ENCODE measurements at places on chromosomes 6 and 20.

DNA sequence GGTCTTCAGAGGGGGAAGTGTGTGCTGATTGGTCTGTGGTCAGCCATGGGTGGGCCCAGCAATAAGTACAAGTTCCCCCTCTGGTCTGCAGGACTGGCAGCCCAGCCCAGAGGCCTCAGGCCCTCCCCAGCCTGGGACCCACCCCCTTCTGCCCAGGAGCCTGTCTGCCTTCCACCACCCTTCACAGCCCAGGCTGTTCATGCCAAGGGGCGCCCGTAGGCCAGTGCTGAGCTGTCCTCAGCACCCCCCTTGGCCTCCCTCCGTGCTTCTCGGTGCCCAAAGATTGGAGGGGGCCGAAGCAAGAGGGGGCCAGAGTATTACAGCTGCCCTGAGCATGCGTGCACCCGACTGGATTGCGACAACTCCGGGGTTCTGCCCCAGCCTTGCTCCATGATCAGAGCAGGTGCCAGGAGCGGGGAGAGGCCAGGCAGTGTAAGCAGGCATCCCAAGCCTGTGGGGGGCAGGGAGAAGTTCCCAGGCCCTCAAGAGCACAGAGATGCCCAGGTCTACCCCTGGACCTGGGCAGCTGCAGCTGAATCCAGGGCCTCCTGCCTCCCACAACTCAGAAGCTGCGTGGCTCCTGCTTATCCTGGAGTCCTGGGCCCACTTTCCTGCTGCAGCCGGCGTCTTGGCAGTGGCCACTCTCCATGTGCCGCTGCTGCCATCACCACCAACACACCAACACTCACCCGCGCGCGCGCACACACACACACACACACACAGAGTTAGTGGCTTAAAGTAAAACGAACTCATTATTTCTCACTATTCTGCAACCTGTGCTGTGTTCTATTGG lies 33.3 kb downstream of the CST9L start:
- no peak for DNase-seq

DNA sequence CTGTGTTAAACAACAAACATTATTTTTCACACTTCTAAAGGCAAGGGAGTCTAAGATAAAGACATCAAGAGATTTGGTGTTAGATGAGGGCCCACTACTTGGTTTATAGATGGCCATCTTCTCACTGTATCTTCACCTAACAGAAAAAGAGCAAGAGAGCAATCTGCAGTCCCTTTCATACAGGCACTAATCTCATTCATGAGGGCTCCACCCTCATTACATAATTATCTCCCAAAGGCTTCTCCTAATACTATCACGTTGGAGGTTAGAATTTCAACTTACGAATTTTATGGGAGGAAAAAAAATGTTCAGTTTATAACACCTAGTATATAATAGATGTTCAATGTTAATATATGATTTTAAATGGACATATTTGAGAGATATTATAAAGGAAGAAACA lies 45.6 kb downstream of the HDAC2 start:
- DNase-seq, result no peak

GRCh38 chr6:42402184-42402583 lies 49.5 kb downstream of the TRERF1 start:
- peak; percentile 49 for DNase-seq

DNA sequence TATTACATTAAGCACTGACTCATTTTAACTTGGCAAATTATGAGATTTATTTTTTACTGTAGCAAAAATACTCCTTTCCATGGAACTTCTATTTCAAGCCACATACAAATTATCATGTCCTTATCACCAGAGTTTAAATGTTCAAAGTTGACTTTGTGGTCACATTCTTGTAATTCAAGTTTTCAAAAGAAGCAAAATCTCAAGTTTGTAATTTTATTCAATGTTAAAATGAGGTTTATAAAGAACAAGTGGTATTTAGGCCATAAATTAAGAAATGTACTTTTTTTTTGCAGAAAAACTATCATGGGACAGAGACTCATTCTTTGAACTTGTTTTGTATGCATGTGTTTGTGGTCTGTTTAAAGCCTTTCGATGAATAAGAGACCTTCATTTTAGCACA lies 811.5 kb downstream of the TENT5A start:
- peak; percentile 43 for DNase-seq

DNA sequence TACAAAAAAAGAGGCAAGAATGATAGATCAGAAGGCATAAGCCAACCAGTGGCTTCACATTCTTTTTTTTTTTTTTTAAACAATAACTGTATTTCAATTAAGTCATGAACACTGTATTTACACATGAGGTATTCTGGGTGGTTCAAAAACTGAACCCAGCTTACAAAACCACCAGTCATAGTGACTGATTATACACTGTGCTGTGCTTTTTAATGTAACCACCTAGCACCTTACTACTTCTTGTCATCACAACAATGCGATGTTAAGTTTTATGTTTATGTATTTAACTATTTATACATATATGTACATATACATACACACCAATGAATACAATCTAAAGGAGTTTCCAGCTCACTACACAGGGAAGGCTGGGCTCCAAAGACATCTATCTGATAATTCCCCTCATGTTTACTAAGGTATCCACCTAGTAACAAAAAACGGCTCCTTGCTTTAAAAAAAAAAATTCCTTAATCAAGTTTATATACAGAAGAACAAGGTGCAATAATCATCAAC lies 87.1 kb upstream of the PLN start:
- no peak for DNase-seq

DNA sequence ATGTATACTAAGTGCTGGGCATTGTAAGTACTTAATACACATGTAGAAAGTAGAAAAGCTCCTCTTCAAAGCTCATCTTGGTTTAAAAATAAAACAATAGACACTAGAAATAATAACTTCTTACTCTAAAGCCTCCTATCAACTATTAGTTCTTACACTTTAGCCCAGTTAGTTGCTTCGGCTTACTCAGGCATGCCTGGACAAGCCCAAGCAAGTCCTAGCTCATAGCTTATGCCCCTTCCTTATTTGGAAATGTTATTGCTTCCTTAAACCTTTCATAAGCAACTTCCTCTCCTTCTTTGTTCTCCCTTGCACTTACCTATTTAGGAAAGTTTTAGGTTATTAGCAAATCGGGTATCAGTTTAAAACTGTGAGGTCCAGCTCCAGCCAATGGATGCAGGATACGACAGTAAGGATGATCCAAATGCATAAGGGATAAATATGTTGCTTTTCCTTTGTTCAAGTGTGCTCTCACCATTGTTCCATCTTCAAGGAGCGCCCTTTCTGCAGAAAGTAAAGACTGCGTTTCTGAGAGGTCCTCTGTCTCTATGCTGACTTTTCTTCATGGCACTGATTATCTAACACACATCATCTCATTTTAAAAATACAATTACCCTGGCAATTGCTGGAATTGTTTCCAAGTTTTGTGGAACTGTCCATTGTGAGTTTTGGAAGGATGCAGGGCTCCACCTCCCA lies 12.3 kb downstream of the TMEM30A start:
- DNase-seq, result peak; percentile 51

DNA sequence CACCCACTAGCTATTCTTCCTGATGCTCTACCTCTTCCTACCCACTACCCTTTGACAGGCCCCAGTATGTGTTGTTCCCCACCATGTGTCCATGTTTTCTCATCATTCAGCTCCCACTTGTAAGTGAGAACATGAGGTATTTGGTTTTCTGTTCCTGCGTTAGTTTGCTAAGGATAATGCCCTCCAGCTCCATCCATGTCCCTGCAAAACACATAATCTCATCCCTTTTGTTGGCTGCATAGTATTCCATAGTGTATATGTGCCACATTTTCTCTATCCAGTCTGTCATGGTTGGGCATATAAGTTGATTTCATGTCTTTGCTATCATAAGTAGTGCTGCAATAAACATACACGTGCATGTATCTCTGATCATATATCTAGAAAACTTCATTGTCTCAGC lies 218.3 kb upstream of the STXBP5 start:
- DNase-seq, result no peak

DNA sequence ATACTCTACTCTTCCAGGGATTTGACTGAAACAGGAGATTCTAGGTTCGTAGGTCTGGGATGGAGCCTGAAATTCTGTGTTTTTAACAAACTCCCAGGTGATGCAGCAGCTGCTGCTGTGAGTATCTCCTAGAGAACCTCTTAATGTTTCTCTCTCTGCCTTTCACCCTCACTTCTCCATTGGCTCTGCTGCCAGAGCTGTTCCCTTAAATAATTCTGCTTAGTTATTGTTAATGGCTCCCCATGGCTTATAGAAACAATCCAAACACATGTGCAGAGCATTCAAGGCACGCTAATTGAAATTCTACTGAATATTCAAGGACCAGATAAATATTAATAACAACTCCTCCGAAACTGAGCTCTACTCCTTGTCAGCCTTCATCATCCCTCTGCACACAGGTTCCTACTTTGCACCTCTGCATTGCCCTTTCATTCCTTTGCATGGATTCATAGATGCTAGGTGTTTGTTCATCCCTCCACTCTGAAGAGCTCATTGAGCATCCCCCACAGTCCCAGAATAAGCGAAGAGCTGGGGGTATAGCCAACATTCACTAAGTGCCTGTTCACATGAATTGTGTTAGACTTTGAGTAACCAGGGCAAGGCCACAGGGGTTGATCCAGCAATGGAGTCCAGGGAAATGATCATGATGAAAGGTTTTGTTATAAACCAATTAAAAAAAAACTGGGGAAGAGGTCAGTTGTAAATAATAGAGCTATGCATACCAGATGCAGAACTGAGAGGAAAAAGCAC lies 488.4 kb upstream of the JAG1 start:
- DNase-seq, result no peak

DNA sequence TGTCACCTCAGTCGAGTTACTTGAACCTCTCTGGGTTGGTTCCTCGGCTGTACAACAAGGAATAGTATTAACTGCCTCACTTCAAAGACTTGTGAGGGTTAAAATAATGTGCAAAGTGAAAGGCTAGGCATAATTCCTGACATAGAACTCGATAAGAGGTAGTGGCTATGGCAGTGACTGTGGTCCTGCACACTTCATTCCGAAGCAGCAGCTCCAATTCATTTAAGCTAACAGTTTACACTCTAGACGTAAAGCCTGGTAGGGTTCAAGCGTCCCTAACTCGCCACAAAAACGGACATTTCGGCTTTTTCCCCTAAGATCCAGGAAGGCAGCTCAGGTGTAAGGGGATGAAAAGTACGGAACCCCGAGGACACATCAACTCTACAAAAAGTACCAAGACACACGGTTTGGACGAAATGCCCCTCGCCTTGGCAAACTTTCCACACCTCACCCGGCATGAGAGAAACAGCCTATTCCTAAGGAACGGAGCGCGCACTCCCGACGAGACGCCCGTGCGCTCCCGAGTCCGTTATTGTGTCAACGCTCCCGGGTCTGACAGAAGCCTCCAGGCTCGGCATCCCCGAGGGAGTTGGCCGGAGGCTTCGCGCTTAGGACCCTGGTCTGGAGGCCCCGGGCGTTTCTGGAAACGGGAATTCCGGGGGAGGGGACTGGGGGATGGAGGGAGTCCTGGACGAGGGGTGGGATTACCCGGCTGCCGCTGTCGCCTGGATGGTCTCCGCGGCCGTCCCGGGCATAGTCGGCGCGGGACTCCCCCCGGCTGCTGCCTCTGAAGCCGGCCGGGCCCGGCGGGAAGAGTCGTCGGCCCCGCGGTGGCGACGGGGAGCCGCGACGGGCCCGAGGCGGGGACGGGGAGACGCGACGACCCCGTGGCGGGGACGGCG lies 937 bp downstream of the ZNF318 start:
- peak; percentile 37 for DNase-seq

- peak; percentile 51 for DNase-seq
Measured at GRCh38 chr20:44651684-44652423, at the start of gene ADA. Gene ADA (minus strand): TSS chr20:44651699. CDS start chr20:44651607, 92 bp downstream.

GRCh38 chr6:143674483-143675381 lies 3.0 kb upstream of the PHACTR2 start:
- DNase-seq, result no peak

GRCh38 chr6:149963462-149964307 lies at the start of gene ULBP1:
Gene ULBP1 (plus strand): TSS chr6:149963943. CDS start chr6:149964050, 107 bp downstream.
- peak; percentile 96 for DNase-seq

DNA sequence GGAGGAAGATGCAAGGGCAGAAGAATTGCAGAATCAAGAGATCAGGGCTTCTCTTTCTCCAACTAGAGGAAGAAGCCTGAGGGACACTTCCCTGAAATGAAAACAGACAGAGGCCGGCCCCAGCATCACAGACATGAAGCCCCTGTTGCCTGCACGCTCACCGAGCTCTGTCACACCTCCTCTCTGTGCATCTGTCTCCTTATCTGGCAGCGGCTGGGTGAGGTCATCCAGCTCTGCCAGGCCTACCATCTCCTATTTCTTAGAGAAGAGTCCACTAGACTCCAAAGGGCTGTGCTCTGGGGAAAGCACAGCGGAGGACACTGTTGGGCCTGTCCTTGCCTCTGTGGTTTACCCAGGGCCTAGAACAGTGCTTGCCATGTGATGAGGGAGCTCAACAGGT lies 71.9 kb upstream of the MLN start:
- no peak for DNase-seq

- DNase-seq, result peak; percentile 65
Measured at GRCh38 chr6:89079511-89080234, 878 bp upstream of the PNRC1 start.

DNA sequence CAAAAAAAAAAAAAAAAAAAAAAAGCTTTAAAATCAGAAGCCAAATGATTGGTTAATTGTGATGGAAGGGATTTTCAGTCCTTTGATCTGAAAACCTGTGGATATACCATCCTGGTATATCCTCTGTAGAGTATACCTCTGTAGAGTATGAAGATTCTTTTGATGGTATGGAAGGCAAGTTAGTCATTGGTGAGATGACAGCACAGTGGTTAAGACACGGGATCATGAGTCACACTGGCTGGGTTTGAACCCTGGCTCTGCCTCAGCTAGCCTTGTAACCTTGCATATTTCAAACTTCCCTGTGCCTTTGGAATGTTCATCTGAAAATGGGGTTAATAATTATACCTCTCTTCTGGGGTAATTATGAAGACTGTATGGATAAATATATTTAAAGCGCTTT lies 179.3 kb downstream of the CARMIL1 start:
- peak; percentile 83 for DNase-seq

- DNase-seq, result no peak
Measured at GRCh38 chr20:62624325-62624690, 18.0 kb upstream of the SLCO4A1 start.

- DNase-seq, result no peak
Measured at GRCh38 chr20:62049342-62050165, 16.1 kb downstream of the TAF4 start.

- DNase-seq, result no peak
Measured at GRCh38 chr6:49649988-49650387, 13.3 kb upstream of the RHAG start.

DNA sequence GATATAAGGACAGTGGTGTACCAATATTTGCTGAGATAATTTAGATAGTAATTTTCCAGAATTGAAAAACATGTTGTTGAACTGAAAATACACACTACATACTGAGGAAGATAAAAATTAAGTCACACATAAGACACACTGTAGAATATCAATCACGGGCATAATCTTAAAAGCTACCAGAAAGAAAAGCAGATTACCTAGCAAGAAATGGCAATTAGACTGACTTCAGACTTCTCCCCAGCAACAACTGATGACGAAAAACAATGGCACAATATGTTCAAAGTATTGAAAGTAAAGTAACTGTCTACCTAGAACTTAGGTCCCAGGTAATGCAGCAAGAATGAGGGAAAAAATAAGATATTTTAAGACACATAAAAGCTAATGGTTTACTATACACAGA lies 46.5 kb downstream of the NOL7 start:
- DNase-seq, result no peak

- no peak for DNase-seq
Measured at GRCh38 chr6:7166410-7167293, 58.9 kb downstream of the RREB1 start.
